Activated CD4-positive, alpha-beta memory T cell treated with anti-CD3 and anti-CD28 coated beads, Interleukin-2, amount 10 ng/mL, durations not matched to agents 7 days and 5 days (primary cell): ENCODE measurements at places on chromosomes 4 and X.

DNA sequence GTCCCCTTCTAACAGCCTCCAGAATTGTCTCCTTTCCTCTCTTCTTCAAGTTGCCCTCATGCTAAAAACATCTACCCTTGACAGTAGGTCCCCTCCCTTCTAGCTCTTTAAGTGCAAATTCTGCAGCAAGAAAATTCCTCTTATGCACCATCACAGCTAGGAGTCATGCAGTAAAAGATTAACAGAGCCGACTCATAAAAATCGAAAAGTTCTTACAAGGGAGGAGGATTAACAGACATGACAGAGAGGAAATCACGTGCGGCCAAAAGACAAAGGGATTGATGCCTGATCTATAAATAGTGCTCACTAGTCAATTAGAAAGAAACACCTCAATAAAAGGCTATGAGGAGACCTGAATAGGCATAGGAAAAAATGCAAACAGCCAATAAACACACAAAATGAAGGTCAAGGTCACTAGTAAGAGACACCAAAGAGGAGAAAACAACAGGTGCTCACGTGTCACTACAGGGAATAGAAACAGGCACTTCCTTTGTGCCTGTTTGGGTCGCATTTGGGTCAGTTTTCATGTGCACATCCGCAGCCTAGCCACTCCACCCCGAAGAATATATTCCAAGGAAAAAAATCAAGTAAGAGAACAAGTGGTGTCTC, 3.4 kb downstream of the RNF212 start:
- DNase-seq, result no peak

- DNase-seq, result no peak
These were observed 108.6 kb downstream of the SMIM20 start for GRCh38 chr4:26022346-26023202.

GRCh38 chr4:150436598-150437370, 145.2 kb upstream of the MAB21L2 start:
- DNase-seq, result no peak

DNA sequence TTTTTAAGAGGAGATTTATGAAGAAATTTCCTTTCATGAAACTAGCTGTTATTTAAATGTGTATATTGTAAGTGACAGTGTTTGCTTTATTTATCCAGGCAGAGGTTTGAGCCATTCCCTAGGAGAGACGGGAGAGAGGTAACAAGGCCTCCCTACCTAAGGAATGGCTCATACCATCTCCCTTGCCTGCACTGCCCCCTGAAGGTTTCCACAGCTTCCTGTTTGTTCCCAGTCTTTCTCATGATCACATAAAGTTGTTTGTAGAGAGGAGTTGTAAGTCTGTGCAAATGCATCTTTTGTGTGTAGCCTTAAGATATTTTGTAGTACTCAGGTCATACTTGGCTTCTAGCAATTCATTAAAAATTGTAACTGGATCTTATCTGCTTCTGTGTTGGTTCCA, 1504.5 kb upstream of the PCDH10 start:
- no peak for DNase-seq

GRCh38 chrX:110415440-110416170, 57.0 kb downstream of the RTL9 start:
- no peak for DNase-seq

DNA sequence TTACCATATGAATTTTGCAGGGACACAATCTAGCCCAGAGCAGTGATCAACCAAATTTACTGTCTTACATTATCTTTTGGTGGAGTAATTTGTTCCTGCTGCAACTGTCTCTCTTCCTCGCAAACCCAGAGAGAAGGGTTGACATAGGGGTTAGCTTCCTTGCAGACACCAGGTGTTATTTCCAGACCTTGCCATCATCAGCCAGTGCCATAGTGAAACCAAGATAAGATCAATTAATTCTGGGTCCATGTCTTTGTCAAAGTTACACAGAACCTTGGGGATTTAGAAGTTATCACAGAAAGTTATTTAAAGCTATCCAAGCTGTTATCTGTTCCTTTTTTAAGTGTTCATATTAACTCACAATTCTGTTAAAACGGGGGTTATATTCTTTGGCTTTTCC, 23.6 kb upstream of the GPRIN3 start:
- DNase-seq, result no peak

DNA sequence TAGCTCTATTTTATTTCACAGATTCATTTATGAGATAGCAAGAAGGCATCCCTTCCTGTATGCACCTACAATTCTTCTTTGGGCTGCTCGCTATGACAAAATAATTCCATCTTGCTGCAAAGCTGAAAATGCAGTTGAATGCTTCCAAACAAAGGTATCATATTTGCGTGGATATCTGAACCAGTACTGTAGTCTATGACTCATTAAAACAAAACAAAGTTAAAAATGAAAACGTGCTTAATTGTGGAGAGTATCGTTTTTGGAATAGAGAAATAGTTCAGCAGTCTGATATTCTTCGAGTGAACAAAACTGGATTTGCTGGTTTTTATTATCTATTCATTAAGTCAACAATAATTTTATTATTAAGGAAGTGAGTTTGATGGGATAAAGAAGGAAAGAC, 6.3 kb downstream of the AFP start:
- no peak for DNase-seq

- no peak for DNase-seq
These were observed 66.0 kb downstream of the FBXO8 start for GRCh38 chr4:174217273-174218126.

GRCh38 chr4:71665358-71665757, 118.5 kb downstream of the GC start:
- DNase-seq, result no peak

- DNase-seq, result no peak
These were observed 139.4 kb downstream of the PJA1 start for GRCh38 chrX:69025802-69026301.

DNA sequence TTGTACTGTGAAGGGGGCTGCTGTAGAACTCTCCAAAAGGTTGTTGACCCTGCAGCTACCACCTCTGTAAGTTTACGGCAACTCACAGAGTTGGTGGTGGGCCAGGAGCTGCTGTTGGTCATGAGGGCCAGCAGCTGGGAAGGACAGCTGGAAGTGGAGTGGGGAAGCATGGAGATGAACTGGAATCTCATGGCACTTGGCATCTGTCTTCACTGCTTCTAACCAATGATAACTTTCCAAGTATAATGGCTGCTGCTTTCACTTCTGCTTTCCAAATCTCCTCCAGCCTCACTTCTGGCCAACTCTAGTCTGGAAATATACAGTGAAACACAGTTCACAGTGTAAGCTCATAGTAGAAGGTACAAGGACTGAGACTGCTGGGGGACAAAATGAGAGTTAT, 126.5 kb upstream of the INTU start:
- DNase-seq, result no peak

- no peak for DNase-seq
These were observed 118.8 kb downstream of the ZNF827 start for GRCh38 chr4:145819853-145820181.

GRCh38 chr4:31365006-31365690, 645.0 kb downstream of the PCDH7 start:
- no peak for DNase-seq

DNA sequence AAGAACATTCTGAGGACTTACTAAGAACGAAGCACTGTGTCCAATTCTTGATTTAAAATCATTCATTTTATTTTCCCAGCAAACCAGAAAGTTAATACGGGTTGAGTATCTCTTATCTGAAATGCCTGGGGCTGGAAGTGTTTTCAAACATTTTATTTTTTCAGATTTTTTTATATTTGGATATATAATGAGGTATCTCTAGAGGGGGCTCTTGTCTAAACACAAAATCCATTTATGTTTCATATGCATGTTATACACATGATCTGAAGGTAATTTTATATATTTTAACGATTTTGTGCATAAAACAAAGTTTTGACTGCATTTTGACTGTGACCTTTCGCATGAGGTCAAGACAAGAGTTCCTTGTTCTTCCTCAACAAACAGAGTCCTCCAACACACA, 320.9 kb downstream of the ASMT start:
- DNase-seq, result no peak

DNA sequence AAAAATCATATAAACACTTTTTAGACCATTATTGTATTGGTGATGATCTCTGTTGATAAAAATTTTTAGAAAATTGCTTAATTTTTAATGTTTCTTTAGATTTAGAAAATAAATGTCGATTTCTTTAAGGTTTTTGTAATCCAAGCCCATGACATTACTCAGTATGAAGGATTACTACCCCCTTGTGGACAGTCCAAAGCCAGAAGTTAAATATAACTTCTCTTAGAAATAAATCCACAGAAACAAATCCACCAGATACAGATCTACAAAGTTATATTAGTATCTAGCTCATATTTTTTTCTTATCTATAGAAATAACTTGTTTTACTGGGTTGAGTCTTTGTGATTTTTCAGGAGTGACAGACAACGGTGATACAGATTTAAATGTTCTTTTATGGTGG, 18.9 kb downstream of the TIFA start:
- DNase-seq, result no peak

DNA sequence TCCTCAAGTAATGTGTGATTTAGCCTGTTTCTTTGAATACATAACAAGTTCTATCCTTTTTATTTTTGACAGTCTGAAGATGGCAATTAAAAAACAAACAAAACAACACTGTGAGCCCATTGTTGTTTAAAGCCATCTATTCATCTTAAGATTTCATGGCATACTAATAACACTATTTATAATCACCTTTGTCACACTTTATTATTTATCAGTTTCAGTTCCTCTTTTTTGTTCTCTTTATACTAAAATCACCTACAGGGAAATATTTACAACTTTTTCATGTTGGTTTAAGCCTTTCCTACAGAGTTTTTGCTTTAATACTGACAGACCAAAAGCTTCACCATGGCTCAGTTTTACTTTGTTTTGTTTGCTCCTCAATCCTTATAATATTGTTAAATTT, 247.4 kb upstream of the CTSO start:
- DNase-seq, result no peak

DNA sequence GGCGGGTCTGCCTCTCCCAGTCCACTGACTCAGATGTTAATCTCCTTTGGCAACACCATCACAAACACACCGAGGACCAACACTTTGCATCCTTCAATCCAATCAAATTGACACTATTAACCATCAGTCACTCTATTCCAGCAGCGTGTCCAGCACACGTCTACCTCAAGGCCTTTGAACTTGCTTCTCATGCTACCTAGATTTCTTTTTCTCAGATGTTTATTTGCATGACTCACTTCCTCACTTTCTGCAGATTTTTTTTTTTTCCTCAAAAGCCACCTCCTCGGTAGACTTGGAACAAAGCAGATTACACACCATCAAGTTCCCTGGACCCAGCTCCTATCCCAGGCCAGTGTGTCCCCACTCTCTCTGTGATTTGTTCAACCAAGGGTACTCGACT, 49.5 kb downstream of the SUPT20HL2 start:
- no peak for DNase-seq

DNA sequence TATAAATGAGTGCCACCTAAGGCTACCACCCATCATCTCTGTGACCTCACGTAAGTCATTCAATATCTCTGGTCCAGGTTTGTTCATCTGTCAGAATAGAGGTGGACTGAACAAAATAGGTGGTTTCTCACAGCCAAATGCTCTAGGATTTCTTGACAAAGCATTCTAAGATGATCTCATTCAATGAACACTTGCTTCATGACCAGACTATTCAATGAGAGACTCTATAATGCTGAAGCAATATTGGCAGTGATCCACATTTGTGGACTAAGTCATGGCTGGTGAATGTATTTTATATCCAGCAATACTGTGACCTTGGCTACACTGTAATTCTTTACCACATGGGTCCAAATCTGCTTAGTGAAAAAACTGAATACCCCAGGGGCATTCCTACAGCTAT, 37.9 kb downstream of the LDB2 start:
- DNase-seq, result no peak

- no peak for DNase-seq
These were observed 2.6 kb downstream of the HEPH start for GRCh38 chrX:66166671-66167070.

DNA sequence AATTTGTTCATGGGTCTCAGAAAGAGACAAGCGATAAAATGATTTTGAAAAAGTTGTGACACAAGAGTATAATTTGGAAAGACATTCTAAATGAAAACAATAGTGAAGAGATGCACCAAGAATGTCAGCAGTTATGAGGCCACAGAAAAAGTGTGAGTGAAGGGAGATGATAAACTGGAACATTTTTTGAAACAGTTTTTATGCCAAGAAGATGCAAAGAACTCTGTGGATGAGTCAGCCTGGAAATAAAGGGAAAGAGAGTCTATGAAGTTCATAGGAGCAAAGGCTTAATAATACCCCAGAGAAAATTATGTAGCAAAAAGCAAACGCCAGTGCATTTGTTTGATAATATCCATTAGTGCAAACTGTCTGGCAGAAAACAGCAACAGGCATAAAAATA, 188.4 kb upstream of the TBC1D9 start:
- DNase-seq, result no peak

DNA sequence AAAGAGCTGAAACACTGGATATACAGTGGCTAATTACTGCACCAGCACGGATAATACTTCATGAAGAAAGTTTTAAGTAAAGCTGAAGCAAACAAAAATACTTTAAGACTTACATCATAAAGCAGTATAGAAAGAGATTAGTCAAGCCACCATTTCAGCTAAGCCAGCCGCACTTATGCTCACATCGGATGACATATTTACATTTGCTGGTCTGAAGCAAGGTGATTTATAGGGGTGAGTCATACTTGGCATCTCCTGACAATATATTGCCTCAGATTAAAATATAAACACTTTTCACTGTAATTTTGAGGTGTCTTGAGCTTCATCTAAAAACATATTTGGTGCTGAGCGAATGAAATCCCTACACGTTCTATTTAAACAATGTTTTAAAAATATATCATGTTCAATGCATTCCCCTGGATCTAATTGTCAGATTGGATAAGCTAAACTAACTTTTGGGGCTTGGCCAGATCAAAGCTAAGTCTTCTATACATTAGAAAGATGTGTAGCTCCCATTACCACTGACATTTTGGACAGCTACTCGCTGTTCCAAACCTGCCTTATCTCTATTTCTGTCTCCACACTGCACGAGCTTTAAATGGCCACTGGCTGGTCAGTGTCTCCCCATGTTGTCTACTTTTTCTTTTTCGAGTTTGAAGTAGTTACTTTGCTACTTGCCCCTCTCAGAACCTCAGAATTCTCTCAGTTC, 103.2 kb downstream of the VCX2 start:
- no peak for DNase-seq

GRCh38 chrX:136271300-136271699, 20.1 kb upstream of the MAP7D3 start:
- no peak for DNase-seq

DNA sequence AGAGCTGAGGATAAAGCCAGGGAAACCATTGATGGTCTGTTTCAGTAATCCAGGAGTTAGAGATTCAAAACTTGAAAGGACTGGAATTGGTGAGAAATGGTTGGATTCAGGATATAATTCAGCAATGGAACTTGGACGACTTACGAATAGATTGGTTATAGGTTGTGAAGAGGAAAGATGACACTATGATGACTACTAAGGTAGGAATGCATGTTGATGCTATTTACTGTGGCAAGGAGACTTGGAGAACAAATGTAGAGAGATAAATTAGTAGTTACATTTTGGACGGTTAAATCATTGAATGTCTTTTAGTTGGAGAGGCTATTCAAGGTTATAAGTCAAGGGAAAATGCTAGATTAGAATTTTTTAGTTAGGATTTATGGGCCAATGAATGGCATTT, 365.4 kb upstream of the TECRL start:
- no peak for DNase-seq
